Activated T-helper 1 cell treated with Interleukin-2 at 50 U/mL for 16 hours (primary cell): ENCODE measurements at places on chromosomes 16 and 17.

DNA sequence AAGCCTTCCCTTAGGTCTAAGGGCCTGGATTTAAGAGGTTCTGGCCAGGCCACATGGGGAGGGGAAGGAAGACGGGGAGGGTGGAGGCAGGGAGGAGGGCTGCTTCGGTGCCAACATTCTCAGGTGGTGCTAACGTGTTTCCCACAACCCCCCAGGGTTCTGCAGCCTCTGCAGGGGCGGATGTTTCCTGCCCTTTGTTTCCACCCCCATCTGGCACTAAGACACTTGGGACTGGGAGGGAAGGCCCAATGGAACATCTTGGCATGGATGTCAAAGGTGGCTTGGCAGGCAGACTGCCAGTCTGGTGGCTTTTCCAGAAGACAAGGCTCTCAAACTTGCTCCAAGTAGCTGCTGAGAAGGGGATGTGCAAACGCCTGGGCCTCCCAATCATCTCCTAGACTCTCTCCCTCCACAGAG is 12.7 kb downstream of the HIC1 start:
- no peak for DNase-seq

- DNase-seq: no peak
Observed at GRCh38 chr17:73947281-73947965, 256.1 kb upstream of the RPL38 start.

DNA sequence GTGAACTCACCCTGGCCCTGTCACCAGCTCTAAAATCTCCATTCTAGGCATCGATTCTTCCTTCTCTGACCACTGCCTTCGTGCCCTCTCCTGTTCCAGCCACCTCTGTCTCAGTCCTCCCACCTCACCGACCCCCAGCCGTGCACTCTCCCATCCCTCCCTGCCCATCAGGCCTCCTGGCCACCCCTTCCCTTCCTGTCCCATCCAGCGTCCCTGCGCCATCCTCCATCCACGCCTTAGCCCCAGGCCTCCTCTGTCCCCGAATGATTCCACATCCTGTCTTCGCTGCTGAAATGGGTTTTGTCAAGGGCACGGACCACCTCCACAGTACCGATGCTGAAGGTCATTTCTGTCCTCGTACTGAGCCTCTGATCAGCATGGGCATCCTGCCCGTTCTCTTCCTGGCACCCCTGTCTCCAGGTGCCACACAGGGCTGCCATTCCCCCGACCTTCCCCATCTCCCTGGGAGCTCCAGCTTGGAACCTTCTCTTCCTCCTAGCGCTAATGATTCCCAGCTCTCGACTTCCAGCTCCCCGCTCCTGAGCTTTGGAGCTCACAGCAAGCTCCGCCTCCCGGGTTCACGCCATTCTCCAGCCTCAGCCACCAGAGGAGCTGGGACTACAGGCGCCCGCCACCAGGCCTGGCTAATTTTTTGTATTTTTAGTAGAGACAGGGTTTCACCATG is 2.6 kb downstream of the TRIM65 start:
- no peak for DNase-seq

DNA sequence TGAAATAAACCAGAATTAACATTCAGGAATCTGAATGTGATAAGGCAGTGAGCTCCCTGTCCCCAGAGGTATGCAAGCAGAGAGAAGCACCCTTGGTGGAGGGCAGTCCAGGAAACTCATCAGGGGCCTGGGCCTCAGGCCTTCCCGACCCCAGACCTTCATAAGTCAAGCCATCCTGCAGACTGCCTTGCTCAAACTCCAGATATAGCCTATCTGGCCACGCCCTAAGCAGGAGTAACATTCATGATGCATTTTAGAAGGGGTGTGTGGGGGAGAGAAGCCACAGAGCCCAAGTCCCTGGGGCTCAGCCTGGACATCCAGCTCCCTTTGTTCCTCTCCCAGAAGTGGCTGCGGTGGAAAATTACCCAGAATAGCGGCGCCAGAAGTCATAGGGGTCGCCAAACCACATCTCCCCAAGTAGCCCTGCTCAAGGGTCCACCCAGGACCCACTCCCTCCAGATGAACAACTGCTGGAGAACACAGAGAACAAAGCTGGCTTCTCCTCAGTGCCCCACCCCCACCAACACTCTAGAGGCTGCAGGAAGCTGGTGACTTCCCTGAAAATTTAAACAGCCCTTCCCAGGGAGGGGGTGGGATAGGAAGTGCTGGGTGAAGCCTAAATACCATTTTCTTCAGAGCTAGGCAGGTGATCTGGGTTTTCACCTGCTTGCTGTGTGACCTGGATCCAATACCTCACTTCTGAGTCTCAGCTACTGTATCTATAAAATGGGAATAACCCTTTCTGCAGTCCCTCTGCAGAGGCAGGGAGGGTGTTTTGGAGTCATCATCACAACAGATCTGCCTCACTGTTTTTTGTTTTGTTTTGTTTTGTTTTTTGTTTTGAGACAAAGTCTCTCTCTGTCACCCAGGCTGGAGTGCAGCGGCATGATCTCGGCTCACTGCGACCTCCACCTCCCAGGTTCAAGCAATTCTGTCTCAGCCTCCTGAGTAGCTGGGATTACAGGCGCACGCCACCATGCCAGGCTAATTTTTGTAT is 1.5 kb upstream of the SREBF1 start:
- no peak for DNase-seq

DNA sequence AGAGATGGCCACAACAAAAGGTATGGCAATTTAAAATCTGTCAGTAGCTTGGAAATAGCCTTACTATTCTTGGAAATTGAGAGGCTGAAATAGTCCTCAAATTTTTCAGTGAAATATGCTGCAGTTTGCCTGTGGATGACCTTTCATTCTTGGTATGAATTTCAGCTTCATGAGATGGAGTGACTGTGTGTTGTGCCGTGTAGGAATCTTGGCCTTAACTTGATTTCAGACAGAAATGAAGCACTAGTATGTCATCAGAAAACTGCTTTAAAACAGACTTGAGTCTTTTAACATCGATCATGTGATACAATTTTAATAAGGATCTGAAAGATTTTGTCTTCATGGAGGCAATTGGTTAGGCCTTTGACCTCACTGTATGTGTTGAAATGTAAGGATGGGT is 247.2 kb downstream of the CNTNAP4 start:
- no peak for DNase-seq

DNA sequence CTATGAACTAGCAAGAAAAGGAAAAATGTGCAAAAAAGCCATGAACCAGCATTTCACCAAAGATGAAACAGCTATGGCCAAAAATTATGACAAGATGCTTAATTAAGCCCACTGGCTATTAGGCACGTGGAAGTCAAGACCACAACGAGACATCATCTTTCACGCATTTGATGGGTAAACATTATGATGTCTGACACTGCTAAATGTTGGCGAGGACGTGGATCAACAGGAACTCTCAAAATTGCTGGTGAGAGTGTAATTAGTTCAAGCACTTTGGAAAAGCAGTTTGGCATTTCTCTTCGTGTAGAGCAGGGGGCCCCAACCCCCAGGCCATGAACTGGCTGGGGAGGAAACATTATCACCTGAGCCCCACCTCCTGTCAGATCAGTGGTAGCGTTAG is 39.6 kb upstream of the ADGRG1 start:
- DNase-seq: no peak

DNA sequence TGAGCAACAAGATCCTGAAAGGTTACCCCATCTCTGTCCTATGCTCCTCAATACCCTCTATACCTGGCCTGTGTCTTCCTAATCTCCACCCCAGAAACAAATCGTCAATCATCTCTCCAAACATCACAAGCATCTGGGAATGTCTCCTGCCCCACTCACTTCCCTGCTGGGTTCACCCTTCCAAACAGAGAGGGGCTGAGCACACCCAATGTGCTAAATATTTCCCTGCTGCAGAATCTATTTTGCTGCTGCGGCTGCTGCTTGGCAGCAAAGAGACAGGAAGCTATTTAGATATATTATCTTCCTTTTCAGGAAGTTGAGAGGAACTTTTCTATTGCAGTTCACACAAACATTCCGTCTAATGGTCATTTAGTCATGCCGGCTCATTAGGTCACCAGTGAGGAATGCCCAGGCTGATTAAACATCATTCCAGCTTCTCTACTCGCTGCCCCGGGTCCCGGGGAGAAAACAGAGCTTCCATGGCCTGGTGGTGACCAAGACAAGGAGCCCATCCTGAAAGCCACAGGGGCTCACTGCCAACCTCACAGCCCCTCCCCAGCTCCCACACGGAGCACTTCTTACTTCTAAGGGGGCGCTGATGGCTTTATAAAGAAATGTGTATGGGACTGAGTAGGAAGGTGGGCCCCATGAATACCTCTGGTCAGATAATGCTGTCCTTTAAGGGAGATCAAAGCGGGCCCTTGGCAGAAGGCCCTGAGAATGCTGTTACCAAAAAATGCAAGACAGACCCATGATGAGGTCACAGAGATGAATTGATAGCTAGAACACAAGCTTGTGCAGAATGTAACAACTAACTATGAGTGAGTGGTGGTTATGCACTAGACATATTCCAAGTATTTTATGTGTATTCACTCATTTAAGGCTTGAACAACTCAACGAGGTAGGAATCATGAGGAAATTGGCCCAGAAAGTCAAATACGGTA is 218.3 kb downstream of the SOX9 start:
- no peak for DNase-seq

GRCh38 chr17:81511554-81511803 is 1.1 kb downstream of the ACTG1 start:
- DNase-seq: no peak

DNA sequence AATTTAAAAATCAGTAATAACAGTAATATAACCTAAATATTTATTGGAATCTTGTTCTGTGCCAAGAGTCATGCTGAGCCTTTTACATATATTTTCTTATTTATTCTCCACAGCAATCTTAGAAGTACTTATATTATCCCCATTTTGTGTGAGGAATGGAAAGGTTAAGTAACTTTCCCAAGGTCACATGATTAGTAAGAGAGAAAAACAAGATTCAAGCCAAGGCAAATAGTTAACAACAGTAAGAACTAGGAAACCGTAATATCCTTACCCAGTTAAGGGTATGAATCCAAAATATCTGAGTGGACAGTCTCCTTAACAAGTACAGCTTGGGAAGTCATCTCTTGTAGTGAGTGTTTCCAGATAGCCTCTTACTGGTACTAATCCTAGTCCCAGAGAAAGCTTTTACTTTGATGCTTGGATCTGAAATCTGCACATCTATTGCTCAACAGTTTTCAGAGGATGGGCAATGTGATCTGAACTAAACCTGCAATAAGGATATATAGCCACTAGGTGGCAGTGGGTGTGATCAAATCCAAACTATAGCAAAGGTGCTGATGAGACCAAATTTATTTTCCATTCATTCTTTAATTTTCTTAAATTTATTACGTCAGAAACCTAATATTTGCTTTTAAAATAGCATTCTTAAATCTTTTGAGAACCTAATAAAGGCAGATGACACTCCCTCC is 23.3 kb downstream of the SHISA6 start:
- no peak for DNase-seq
